ENCODE measurements at places on chromosomes 5 and 9.

DNA sequence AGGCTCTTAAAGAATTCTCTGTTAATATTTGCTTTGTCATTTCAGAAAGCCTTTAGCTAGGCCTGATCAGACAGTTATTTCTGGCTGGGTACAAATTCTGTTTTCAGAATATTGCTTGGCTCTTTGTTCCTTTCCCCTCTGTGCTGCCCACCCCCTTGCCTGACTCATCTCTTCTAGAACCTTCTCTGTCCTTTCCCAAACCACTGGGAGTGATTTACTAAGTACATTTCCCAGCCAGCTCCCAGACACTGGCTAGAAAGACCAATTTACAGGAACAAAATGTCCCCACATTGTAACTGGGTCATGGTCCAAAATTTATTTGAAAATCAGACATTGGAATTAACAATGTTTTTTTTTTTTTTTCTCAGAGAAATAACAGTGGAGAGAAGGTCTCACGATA, 133.1 kb upstream of the MAP1B start:
- no peak for DNase-seq

- no peak for DNase-seq
Measured at GRCh38 chr5:58469896-58470295, 10.0 kb upstream of the PLK2 start.

DNA sequence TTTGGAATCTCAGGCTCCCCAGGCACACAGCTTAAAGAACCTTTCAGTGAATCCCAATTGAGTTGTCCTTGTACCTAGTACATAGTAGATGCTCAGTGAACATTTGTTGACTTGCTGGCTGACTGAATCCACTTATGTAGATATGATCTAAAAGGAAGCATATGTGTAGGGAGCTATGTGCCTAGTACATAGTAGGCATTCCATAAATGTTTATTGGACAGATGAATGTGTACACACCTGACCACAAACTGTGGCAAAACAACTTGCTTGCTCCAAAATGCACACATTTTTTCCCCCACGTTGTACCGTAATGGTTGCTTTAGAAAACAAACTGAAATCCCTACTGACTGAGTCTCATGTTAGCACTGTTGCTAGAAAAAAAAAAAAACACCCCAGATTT, 80.2 kb upstream of the IL12B start:
- no peak for DNase-seq

- DNase-seq, result no peak
Measured at GRCh38 chr5:168218746-168219145, 72.7 kb upstream of the WWC1 start.

GRCh38 chr5:58268268-58268667, 191.6 kb downstream of the PLK2 start:
- DNase-seq, result peak; percentile 96

DNA sequence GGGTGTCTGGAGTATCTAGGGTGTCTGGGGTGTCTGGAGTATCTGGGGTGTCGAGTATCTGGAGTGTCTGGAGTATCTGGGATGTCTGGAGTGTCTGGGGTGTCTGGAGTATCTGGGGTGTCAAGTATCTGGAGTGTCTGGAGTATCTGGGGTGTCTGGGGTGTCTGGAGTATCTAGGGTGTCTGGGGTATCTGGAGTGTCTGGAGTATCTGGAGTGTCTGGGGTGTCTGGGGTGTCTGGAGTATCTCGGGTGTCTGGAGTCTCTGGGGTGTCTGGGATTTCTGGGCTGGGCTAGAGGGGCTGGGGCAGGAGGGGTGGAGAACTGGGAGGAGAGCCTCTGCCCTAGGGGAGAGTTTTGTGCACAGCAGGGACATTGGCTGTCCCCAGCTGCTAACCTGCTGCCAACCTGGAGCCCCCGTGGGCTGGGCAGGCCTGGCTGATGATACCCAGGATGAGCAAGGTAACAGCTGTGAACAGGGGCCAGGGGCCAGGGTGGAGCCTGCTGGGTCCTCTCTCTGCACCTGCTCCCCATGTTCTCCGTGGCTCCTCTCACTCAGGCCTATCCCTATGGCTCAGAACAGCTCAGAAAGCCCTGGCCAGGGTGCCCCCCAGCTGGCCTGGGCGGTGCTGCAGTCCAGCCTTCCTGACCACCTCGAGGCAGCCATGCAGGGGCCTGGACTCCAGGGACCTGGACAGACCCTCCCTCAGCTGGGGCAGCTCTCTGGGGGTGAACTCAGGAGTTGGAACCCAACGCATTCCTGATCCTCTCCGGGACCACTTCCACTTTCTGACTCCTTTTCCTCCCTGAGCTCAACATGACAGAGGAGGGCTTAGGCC, 29.9 kb downstream of the LHX3 start:
- DNase-seq, result no peak

DNA sequence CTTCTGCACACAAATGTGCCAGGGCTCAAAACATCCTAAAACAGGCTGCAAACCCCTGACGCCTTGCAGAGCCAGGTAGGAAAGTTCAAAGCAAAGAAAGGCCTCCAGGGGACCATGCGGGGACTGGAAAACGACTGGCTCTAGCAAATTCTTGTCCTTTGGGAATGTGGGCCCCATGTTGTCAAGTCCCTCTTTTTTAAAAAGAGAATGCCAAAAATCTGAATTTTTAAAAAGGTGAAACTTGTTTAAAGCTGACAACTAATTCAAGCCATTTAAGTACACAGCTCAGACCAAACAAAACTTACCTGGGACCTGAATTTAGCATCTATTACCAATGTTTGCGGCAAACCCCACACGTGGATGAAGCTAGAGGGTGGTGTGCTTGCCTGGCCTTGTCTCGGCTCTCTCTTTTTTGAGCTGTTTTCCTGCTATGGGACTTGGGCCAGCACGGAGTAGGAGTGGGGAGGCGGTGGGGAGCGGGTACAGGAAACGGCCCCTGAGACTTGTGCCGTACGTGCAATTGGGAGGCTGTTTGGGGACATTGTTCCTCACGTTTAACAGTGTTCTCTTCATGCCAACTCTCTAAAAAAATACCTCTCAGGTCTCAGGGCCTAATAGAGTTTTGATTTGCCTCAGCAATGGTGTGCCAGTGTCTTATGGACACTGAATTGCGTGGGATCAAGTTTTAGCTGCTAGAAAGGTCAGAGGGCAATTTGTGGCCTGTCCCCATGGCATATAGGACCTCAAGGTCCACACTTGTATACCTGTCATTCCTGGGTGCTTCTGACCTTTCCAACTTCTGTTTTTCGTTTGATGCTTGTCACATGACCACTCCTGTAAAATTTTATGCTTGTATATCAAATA, 15.1 kb upstream of the PHF19 start:
- no peak for DNase-seq

DNA sequence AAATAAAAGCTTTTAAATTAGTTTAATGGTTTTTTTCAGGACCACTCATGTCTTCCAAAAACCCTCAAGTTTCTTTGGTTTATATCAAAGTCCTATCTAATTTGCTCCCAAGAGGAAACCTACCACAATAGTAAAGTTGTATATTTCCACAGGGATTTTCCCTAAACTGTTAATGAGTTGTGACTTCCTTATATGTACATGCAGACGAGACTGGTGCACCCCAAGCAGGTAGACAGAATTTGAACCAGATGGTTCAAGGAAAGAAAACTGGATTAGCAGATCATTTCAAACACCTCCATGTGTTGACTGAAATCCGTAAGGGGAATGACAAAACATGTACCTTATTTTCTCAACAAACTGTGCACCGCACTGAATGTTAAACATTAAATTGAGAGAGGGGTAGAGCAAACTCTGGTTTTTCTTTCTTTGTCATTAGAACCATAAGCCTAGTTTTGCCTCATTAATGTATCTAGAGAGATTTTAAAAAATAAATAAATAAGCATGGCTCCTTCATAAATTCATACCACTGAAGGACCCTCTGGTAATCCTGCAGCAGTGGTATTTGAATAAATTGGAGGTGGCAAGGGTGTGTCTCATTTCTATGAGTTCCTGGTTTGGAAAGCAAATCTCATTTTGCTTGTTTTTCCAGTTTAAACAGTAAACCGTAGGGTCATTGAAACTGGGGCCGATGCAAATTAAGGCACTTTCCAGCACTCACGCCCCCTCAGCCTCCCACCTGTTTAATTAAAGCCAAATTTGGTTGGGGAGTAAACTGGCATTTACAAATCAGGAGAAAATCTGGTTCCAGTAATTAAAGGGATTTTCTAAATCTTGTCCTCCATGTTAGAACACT, 51.1 kb downstream of the ENC1 start:
- no peak for DNase-seq

- DNase-seq, result no peak
Measured at GRCh38 chr5:154475591-154476353, 2.3 kb downstream of the HAND1 start.

Measured in common myeloid progenitor, CD34-positive (primary cell).